ENCODE measurements at places on chromosomes 5 and 9.

DNA sequence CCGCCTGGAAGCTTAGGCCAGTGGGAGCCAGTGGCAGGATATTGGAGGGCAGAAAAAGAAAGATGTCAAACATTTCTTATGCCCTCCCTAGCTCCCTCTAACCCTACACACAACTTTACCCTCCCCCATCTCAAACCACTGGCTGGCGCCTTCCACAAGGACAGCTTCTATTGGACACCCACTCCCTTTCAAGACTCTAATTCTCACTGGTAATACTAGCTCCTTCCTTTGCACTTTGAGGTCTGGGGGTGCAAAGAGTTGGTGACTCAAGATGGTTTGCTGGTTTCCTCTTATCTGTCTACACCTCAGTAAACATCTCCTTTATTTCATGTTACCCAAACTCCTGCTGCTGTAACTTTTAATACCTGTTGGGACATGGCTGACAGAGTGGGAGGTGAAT lies 11.6 kb upstream of the ITGA1 start:
- no peak for DNase-seq

DNA sequence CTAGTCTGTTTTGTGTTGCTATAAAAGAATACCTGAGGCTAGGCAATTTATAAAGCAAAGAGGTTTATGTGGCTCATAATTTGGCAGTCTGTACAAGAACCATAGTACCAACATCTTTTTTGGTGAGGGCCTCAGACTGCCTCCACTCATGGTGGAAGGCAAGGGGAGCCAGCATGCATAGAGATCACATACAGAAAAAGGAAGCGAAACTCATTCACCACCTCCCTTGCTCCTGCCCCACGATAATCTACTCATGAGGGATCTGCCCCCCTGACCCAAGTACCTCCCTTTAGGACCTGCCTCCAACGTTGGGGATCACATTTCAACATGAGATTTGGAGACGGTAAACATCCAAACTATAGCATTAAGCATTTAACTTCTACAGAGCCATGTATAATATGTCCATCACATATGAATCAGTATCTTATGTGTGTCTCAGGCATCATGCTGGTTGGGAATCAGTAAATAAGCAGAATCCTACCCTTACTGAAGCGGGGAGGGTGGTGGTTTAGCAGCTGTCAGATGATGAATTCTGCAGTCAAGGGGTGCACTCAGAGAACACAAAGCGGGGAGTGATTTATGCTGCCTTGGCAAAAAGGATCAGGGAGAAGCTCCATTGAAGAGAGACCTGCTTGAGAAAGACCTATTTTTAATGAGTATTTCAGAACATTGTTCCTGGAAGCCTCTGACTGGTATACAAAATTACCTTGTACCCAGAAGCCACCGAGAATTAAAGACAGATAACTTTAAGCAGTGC lies 34.8 kb downstream of the HMGXB3 start:
- DNase-seq = no peak

DNA sequence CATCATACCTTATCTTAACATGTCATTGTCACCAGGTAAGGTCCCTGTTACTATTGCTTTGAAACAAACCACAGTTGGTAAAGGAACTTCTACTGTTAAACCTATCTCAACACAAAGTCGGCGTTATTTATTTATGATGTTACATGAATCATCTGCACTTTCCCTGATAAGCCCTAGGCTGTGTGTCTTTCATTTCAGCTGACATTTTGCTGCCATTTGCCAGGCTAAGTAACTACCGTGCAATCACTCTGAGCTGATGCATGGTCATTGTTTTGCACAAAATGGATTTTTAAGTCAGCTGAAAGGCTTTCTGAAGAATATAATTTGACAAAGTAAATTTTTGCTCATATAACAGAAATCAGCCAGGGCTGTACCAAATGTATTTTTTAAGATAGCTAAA lies 546.5 kb downstream of the ZNF608 start:
- no peak for DNase-seq

GRCh38 chr9:130940027-130940549 lies 1.0 kb upstream of the FIBCD1 start:
- DNase-seq = no peak

- DNase-seq = no peak
Observed at GRCh38 chr9:91347377-91347776, 14.3 kb downstream of the AUH start.

DNA sequence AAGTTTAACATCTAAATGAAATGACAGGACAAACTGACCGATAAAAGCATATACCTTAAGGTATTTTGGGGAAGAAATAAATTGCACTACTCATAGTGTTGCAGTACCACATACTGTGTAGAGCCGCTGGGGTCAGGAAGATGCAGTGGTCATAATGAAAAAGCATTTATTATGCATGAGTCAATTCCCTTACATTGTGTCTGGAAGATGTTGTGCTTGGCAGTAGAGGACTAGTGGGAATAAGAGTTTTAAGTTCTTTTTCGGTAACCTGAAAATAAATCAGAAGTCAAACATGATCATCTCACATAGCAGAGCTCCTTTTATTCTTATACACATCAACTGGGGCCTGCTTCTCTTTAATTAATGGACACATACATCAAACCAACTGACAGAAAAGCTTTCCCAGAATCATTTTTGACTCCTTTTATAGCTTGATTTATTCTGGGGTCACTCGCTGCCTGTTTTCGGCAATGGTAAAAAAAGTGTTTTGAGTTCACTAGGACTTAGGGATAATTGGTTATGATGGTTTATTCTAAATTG lies 262.5 kb upstream of the CHD1 start:
- no peak for DNase-seq

DNA sequence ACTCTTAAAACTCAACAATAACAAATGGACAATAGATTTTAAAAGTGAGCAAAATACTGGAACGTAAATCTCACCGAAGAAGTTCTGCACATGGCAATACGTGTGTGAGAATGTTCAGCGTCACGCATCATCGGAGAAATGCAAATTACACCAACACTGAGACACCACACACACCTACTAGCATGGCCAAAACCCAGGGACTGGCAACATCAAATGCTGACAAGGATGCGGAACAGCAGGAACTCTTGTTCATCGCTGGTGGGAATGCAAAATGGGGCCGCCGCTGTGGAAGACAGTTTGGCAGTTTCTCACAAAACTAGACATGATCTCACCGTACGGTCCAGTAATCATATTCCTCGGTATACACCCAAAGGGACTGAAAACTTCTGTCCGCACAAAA lies 21.6 kb upstream of the CLPTM1L start:
- DNase-seq = no peak

- DNase-seq = no peak
Observed at GRCh38 chr9:106620866-106621265, 242.1 kb upstream of the ZNF462 start.

GRCh38 chr5:76404223-76405211 lies 1.4 kb downstream of the IQGAP2 start:
- DNase-seq = no peak

- no peak for DNase-seq
Observed at GRCh38 chr5:123460296-123460729, 37.1 kb upstream of the CEP120 start.

DNA sequence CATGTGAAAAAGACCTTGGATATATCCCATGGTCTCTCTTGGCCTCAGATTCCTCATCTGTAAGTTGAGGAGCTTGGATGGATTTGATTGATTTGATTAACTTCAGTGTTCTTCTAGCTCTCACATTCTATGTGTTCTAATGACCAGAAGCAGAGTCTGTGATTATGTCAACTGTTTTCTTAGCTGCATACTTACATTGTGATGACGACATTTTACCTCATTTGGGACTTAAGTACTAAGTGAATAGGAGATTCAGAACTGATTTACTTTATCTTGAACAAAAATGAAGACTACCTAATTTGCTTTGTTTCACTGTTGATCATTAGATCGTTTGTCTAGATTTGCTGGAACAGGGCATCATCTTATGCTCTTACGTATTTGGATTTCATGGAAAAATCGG lies 427.7 kb downstream of the SH3GL2 start:
- DNase-seq = no peak

DNA sequence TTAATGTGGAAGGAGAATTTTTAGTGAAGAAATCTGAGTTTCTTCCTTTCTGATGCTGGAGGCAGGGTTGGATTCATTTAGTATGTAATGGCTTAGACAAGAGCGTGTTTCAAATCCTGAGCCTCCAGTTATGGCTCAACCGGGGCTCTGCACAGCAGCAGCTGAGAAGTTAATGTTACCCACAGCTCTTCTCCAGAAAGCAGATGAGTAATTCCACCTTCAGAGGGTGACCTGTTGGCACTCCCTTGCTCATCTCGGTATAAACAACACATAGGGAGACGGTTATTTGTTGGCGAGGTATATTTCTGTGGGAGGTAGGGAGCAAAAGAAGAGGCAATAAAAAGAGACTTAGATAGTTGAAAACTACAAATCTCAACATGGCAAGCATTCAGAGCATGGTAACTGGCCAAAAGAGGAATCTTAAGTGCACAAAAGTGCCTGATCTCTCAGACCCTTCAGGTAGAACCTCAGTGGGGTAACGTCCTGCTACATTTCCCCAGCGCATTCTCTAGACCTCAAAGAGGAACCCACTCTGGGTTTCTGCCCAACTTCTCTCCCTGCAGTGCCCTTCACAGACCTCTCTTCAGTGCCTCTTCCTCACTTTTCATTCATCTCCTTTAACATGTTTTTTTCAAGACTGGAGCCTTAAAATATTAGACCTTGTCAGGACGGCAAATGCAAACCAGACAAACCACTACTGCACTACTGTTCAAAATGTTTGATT lies 417.5 kb upstream of the ADAMTSL1 start:
- DNase-seq = no peak

GRCh38 chr5:1525624-1526189 lies 1.9 kb upstream of the LPCAT1 start:
- no peak for DNase-seq

DNA sequence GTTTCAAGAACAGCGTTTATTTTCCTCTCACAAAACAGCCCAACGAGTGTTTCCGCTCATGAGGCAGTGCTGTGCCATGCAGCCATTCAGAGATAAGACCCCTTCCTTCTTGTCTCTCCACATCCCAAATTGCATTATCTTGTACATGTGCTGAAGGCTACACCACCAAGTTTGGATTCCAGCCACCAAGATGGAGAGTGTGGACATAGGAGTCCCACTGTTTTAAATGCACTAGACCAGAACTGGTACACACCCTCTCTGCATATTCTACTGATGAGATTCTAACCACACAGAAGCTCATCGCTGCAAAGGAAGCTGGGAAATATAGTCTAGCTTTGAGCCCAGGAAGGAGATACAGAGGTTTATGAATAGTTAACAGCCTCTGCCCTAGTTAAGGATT lies 509.4 kb downstream of the NFIB start:
- DNase-seq = no peak

GRCh38 chr9:130140706-130141105 lies 31.5 kb upstream of the NCS1 start:
- no peak for DNase-seq

DNA sequence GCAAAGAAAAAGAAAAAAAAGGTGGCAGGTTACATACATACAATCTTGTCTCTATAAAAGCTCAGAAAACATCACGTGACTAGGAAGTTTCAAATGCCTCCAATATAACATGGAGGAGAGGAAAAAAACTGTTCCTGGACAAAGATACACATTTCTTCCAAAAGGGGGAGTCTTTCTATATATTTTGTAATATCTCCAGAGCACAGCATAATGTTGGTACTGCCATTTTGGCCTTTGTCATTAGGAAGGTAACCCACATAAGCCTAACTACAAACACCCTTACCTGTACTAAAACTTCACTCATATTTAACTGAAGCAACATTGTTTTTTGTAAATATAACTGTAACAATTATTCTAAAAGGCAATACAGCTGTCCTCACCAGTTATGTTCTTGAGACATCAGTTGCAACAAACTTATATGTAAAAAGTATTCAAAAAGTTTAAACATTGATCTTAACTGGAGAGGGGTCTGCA lies 1.2 kb upstream of the BTF3 start:
- DNase-seq = peak; percentile 40

DNA sequence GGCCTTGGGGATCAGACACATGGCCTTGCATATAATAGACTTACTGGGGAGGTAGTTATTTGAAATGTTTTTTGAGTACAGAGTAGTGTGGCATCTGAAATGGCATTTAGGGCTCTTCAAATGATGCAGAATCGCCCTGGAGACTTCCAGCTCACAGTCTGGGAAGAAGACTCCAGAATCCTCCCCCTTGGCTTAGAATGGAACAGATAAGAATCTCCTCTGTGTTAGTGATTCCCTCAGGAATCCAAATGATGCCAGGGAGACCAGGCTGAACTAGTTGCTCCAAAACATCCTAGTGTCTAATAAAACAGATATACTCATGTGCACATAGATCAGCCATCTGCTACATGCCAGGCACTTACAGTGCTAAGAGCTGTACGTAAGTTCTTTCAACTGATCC lies 38.6 kb upstream of the SMC5 start:
- no peak for DNase-seq

GRCh38 chr5:54214722-54215121 lies 95.7 kb downstream of the ARL15 start:
- no peak for DNase-seq

DNA sequence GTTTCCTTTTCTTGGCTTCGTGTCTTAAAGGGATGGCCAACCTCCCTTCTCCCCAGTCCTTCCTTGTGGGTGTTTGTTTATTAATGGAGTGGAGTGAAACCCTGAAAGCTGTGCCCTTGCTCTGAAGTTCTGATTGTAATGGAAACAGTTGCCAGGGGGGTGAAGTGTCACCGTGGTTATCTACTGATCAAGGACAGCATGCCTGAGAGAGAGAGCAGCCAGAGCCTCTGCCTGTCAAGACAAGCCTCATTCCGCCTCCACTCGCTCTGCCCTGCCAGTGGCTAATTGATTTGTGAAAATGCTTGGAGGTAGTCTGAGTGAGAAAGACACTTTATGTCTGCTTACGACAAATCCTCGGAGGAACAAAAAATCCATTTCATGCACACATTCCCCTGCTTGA lies 143.7 kb upstream of the SLC30A5 start:
- DNase-seq = peak; percentile 63

DNA sequence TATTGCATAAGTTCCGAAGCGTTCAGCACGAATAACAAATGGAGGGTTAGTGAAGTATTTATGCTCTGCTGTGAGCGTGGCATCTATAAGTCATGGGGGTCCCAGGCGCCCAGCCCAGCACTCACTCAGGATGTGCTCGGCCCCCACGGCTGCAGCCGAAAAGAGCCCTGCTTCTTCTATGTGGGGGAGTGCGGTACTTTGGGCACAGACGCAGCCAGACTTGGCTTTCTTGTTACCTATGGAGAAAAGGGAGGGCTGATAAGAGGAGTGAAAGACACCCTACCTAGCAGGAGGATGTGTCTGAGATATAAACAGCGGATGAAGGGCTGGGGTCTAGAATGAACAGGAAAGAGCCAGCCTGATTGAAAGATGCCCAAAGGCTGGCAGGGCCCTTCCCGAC lies 51.4 kb downstream of the MRPL36 start:
- no peak for DNase-seq

- no peak for DNase-seq
Observed at GRCh38 chr5:61650661-61651060, 318.6 kb downstream of the ZSWIM6 start.

All from DMS79 treated with DMSO at 0.1 percent for 48 hours (cell line).